ENCODE measurements at places on chromosomes 3 and 15.
A peak's percentile ranks its signal among the peaks of the same experiment; 100 is the strongest.

DNA sequence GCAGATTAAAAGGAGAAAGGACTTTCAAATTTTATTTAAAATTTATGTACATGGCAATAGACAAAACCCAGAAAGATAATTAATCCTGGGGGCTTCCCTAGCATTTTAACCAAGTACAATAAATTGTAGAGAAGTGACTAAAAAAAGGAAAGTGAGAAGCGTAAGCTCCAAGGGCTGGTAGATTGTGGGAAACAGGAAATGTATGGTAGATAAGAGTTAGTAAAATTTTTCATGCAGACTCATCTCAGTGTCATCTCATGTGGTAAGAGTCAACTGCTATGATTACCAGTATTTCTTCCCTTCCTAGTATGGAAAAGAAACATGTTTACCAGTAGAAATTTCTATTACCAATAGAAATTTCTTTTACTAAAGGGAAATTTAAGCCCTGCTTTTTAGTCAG lies 464.3 kb upstream of the AGTR1 start:
- DNase-seq: no peak

DNA sequence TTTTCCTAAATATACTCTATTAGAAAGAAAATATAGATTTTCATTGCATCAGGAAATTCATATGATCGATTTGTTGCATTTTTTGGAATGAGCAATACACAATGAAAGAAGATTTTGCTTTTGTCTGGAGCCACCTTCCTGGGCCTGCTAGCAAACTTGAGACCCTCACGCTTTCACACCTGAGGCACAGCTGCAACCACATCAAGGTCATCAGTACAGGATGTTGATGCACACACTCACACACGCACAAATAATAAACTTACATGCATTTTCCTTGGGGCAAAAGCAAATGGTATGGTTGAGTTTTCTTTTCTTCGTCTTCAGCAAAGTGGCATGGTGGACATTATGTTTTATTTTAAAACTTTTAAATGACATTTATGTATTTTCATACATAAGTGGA lies 64.8 kb upstream of the SATB1 start:
- DNase-seq: no peak

DNA sequence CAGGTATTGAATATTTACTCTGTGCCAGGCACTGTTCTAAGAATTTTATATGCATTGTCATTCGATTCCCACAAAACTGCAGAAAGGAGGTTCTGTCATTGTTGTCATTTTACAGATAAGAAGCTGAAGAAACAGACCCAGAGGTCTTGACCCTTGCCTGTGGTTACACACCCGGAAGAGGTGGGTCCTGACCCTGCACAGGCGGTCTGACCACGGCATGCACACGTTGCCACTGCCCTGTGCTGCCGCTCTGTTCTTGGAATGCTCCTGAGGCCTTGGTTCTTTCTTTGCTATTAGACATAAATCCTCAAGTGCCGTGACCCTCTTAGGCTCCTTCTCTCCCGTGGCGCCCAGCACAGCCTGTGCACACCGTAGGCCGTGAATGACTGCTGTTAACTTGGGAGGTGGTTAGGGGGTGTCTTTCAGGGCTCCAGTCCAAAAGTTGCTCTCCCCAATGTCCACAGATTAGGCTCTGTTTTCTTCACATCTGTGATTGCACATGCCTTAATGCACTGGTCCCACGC lies 74.1 kb upstream of the PLXNA1 start:
- DNase-seq: peak; percentile 57

GRCh38 chr15:55246567-55246966 lies 43.0 kb downstream of the RAB27A start:
- no peak for DNase-seq

GRCh38 chr3:122519693-122520092 lies 5.0 kb upstream of the KPNA1 start:
- no peak for DNase-seq

- DNase-seq: no peak
Observed at GRCh38 chr3:16875876-16876550, 8.7 kb upstream of the PLCL2 start.

- DNase-seq: no peak
Observed at GRCh38 chr3:113165841-113166240, 45.5 kb upstream of the BOC start.

DNA sequence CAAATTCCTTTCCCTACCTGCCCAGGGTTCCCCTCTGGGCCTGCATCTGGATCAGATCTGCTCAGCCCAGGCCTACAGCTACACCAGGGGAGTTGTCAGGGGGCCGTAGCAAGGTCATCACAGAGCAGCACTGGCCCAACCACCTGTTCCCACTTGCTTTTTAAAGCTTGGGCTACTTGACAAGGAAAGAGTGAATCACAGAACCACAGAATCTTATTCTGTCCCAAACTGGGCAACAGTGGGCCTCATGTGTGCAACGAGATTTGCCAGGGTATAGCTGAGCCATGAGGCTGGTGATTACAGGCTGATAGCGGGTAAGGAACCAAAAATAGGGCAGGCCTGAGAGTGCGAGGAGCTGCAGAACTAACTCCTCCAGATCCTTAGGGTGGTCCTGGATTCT lies 66.7 kb downstream of the MYLK start:
- no peak for DNase-seq

DNA sequence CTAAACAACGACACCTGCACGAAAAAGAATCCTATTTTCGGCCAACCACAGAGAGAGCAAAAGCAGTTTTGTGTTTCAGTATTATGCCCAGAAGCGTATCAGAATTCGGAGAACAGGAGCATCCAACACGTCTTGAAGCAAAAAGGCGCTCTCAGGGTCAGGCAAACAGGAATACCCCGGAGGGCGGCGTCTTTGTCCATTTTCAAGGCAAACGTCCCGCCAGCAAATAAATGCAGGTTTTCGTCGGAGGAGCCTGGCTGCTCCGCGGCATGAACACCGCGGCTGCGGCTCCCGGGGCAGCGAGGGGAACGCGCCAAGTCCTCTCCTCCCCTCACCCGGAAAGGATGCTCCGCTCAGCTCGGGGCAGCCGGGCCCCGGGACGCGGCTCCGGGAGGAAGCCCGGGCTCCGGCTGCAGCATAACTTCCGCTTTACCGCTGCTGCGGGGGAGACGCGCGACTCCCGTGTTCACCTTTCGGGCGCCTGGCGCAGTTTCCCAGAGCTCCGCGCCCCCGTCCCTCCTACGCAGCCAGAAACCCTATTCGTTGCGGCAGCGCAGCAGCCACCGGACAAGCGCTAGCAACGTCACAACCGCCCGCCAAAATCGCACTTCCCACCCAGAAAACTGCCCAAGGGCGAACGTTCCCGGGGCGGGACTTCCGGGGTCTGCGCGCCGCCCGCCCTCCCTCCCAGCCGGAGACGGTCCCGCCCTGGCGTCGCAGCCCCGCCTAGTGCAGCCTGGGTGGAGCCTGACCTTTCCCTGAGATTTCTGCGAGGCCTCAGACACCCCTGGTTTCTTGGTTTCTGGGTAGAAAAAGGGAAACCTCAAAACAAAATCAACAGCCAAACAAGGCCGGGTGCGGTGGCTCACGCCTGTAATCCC lies at the start of gene RNF168:
RNF168 (minus strand) TSS at position 573 of the 881 bp plus-strand sequence. CDS start 595 bp downstream, outside the sequence.
- DNase-seq: peak; percentile 96

DNA sequence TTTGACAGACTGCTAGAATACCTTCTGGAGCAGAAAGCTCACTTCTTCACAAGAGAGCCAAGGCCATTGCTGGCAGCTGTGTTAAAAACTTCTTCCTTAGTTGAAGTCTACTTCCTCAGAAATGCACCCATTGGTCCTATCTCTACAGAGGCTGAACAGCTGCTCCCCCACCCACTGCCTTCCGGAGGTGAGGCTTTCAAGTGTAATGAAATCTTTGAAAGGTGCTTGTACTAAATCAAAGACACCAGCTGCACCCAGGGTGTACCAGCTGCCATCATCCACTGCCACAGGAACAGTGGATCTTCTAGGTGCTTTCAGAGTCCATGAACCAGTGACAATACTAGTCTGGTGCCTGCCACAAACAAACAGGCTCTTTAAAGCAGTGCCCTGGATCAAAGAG lies 26.4 kb upstream of the HERC1 start:
- peak; percentile 60 for DNase-seq

DNA sequence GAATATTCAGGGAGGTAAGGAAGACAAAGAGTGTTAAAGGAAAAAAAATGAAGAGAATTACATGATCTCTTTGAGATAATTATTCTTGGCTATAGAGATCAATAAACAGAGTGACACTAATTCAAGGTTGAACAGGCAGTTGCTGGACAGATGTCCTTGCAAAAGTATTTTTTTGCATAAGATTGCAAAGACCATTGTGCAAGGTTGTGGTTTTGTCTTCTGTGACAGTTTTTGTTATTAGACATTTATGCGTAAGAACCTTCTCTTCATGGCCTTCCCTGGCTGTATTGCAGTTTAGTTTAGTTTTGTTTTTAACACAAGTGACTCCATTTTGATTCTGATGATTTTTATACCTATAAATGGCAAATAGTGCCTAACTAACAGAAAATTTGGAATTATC lies 682.8 kb upstream of the ARPP21 start:
- DNase-seq: no peak

- DNase-seq: peak; percentile 69
Observed at GRCh38 chr15:74776821-74777768, 4.8 kb upstream of the CSK start.

- DNase-seq: no peak
Observed at GRCh38 chr3:146896711-146897110, 291.6 kb upstream of the PLSCR5 start.

DNA sequence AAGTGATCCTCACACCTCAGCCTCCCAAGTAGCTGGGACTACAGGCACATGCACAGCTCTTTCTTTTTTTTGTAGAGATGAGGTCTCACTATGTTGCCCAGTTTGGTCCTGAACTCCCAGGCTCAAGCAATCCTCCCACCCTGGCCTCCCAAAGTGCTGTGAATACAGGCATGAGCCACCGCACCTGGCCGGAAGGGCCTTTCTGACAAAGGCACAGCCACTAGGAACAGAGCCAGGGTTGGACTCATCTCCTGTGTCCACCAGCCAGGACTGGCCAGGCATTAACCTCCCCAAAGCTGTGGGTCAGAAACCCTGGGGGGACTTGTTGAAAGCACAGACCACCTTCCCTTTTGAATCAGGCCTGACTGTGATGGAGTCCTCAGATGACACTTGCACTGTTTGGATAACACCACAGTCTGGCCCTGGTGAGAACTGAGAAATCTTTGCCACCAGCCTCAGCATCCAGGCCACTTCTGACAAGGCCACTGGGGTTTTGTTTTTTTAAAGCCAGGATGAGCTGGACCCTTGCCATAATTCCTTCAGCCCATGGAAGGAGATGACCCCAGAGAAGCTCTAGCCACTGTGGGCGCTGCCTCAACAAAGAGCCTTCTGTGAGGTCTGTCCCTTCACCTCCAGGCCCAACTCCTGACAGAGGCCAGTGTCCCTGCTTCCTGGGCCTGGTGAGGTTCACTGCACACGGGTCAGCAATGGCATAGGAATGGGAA lies 4.8 kb downstream of the TKT start:
- DNase-seq: no peak

DNA sequence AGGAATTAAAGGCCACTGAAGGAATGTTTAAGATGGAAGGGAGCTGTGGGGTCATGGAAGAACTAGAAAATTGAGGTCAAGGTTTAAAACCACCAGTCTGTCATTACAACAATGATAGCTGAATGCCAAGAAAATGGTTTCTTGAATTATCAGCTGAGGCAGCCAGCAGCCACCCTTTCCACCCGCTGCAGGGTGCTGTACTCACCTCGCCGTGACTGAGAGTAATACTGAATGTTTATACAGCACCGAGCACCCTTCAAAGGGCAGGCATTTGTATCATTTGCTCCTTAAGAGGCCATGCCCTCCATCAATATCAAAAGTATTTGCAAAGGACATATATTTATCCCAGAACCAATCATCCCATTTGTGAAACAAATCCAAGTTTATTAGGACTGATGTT lies 402.8 kb downstream of the VPS13C start:
- no peak for DNase-seq

- DNase-seq: no peak
Observed at GRCh38 chr3:61667383-61667782, 106.0 kb downstream of the PTPRG start.

GRCh38 chr15:66924889-66925288 lies 140.5 kb upstream of the SMAD3 start:
- no peak for DNase-seq

DNA sequence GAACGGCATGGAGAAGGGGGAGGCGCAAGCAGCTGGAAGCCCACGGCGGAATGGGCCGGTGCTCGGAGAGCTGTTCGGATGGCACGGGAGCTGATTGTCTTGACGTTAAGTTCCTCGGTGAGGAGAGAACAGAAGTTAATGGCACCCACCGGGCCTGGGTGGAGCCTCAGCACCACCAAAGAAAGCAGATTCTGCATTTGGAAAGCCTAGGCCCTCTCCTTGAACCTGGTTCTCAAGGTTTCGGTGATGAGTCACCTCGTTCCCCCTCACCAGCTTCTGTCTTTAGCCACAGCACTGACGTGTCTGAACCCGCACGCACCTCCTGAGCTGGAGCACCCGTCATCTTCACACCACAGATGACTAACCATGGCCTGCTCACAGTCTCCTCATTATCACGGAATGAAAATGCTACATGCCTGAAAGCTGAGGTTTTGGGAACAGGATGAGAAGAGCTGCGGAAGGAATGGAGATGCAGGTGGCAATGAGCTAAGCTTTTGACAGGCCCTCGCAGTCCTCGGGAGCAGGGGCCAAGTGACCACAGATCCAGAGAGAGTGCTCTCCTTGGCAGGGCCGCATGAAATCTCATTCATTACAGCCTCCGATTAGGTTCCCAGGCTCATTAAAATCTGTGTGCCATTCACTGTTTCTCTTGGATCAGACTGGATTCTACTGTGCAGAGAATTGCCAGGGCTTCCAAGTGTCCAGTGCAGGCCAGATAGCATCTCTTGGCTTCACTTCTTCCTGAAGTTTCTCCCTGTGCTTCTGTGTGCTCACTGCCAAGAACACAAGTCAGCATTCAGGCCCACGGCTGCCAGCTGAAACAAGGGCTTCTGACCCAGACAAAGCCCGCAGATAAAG lies 96.3 kb upstream of the DLG1 start:
- DNase-seq: peak; percentile 93

- DNase-seq: no peak
Observed at GRCh38 chr3:119145500-119146167, at the start of gene TEX55. TEX55 (plus strand) TSS chr3:119146165; CDS start chr3:119146190, 25 bp downstream.

DNA sequence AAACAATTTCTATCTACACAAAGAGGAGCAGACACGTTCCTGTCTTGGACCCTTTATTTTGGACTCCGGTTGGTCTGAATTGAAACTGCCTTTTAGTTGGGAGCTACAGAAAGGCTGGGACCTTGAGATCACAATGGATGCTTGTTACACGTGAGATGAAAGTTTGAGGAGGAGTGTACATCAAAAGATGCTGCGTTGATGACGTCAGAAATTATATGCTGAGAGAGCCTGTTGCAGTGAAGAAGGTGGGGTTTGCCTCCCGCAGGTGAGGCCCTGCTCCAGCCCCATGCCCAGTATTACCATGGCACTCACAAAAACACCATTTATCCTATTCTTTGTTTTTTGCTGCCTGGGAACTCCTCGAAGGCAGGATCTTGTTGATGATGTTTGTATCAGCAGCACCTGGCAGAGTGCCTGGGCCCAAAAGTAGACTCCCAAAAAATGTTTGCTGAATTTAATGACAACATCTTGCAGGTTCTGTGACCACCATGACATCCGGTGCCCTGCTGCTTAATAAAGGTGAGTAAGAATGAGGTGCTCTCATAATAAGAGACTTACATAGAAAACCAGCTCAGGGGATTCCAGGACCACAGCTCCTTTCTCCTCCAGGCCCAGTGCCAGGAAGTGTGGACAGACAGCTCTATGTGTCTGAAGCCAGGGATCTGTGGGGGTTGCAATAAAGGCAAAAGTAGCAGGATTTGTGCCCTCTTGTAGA lies 136.1 kb upstream of the UBE2E1 start:
- no peak for DNase-seq

GRCh38 chr3:23856286-23856685 lies 50.5 kb downstream of the UBE2E1 start:
- DNase-seq: no peak

Measured in activated CD8-positive, alpha-beta memory T cell treated with anti-CD3 and anti-CD28 coated beads, Interleukin-2, amount 10 ng/mL, durations not matched to agents 7 days and 5 days (primary cell).